ENCODE measurements at places on chromosomes 5 and 9. TPM values are rescaled to one million over a fixed set of nuclear protein-coding genes. Genes with fewer than 3 reads are reported as not detected.

Gene ATP10B
- 0.35 TPM for total RNA-seq

GRCh38 chr9:136593581-136593980 is 47.7 kb upstream of the NOTCH1 start:
- DNase-seq: no peak

- DNase-seq: peak; percentile 69
Measured at GRCh38 chr9:128911529-128912035, 9.2 kb upstream of the PHYHD1 start.

DNA sequence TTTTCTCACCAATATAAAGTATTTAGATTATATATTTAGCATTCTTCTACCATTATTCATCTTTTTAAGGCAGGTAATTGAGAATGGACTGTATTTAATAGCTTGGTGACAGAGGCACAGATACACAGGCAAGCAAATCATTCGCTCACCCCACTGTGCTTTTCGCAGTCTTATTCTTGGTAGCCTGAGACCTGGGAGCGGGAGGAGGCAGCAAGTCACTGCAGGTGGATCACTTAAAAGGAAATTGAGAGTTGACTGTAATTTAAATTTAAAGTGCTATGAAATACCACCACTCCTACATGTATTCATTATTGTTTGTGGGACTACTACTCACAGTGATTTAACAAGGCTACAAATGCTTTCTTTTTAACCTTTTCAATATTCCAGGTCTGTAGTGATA is 9.7 kb downstream of the RICTOR start:
- DNase-seq: no peak

Gene FOXI1
- total RNA-seq: not detected

GRCh38 chr5:89083791-89084190 is 200.8 kb upstream of the MEF2C start:
- no peak for DNase-seq

DNA sequence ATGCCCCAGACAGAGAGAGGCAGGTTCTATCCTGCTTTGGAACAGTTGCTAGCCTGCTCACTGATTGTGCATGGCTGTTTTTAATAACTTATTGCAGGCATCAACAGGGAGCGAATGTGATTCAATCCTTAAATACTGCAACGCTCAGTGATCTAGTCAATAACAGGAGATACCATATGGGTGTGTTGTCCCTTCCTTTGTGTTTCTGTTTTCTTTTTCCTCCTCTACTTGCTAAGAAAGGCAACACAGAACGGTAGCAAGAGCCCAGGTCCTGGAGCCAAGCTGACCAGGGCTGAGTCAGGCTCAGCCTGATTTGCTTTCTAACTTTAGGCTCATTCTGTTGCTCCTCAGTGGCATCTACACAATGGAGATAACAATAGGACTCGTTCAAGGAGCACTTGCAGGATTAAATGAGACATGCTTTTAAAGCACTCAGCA is 98.6 kb upstream of the EQTN start:
- no peak for DNase-seq

- no peak for DNase-seq
Measured at GRCh38 chr9:88237479-88237961, 99.2 kb upstream of the SPATA31C2 start.

Gene IL9
- not detected for total RNA-seq

DNA sequence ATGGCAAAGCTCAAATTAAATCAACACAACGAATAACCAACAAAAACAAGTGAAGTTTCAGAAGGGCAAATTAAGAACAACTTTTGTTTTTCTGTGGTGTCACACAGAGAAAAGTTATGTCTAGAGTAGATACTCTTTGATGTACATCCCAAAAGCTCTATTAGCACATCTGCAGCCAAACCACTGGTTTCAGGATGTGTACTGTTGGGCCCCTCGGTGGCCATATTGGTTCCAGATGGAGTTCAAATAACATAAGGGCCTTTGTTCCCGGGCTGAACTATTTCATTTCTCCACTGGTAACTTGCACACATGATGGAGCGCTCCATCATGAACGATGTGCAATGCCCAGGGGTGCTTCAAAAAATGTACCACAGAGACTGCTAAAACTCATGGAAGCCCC is 126.1 kb downstream of the SEMA5A start:
- DNase-seq: no peak

- no peak for DNase-seq
Measured at GRCh38 chr5:158344376-158344775, 485.4 kb upstream of the CLINT1 start.

DNA sequence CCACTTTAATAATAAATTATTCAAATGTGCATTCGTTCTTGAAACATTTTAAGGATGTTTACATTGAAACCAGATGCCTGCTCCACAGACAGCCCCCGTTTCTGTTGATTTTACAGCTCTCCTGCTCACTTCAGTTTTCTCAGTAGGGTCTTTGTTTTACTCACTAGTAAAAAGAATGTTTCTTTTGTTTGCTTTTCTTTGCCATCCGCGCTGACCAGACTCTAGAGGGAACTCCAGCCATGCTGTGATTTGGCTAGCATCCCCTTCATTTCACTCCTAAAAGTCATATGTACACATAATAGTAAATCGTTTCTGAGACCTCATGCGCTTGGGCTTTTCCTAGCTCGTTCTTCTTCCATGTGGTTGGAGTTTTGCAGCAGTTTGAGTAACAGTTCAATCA is 28.7 kb upstream of the PALM2AKAP2 start:
- DNase-seq: no peak

Gene RNF180
- 6.3 TPM for total RNA-seq

DNA sequence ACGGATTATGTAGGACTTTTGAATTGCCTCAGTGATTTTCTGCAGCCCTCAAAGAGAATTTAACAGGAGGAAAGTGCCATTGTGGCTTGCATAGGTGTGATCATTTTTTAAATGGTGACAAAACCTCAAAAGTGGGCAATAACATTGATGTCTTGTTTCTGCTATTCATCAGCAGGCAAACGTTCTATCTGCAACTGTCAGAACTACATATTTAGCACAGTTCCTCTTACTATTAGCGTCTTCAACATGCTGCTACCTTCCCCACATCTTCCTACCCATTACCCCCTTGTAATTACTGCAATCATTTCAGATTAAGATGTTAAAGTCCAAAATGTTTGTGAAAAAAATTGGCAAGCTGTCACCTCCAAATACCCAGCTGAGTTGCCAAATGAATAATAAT is 254.6 kb downstream of the SMARCA2 start:
- no peak for DNase-seq

DNA sequence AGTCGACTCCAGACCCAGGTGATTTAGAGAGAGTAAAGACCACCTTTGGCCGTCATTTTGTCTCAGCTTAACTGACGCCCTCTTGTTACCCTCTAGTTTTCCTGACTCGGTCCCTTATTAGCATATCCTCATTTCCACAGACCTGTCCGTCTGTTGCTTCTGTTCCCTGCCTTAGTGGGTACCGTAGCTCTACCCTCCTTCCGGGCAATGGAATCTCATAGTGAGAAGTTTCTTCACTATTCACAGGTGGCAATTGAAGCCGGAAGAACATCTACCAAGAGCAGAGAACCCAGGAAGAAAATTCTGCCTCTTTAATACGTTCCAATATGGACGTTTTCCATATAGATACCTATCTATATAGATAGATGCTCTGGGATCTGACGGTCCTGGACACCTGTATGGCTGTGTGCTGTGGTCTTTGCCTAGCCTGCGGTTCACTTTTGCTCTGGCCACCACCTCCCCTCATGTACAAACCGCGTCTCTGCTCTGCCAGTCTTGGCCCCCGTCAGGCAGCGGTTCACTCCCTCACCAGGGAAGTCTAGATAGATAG is 652 bp upstream of the TMEM161B start:
- DNase-seq: no peak

DNA sequence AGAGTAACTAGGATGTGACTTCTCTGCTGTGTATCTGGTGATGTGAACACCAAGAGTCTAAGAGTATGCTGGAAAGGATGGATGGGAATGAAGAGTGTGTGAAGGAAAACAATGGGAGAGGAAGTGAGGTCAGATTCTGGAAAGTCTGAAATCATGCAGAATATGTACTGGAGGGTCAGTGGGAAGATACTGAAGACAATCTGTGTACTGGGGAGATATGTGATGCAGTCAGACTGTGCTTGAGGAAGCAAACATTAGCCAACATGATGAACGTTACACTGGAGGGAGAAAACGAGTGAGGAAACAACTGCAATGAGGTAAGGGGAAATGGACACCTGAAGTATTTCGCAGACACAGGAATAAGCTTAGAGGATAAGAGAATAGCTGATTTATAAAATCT is 105.7 kb downstream of the NR3C1 start:
- DNase-seq: no peak

Gene FGF18
- total RNA-seq: not detected

GRCh38 chr5:103452666-103453065 is 109.9 kb downstream of the NUDT12 start:
- no peak for DNase-seq

- peak; percentile 47 for DNase-seq
Measured at GRCh38 chr9:86034863-86035734, 64.3 kb downstream of the GOLM1 start.

GRCh38 chr5:179421144-179421901 is 76.1 kb upstream of the ADAMTS2 start:
- no peak for DNase-seq

Gene PCDHB5
- total RNA-seq: 1.0 TPM

Gene IL7R
- total RNA-seq: 10.6 TPM

- no peak for DNase-seq
Measured at GRCh38 chr9:98993570-98993945, 49.9 kb downstream of the COL15A1 start.

DNA sequence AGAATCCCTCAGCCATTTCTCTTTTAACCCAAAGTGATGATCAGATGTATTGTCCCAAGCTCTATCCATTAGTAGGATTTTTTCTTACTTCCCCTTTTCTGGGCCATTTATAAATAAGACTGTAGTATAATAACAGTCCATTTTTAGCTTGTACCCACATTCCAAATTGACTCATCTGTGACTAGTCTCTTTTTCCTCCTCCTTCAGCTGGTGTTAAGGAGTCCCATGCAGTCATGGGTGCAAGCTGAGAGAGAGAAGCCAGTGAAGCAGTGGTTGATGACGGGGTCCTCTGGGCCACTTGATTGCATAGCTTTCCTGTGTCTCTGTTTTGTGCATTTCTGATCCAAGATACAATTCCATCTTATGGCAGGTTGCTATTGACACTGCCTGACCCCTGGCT is 476.0 kb upstream of the CD180 start:
- DNase-seq: no peak

Gene GPR150
- total RNA-seq: not detected

GRCh38 chr5:4212981-4213819 is 617.6 kb downstream of the IRX1 start:
- DNase-seq: no peak

- no peak for DNase-seq
Measured at GRCh38 chr5:167602067-167602466, 689.4 kb upstream of the WWC1 start.

DNA sequence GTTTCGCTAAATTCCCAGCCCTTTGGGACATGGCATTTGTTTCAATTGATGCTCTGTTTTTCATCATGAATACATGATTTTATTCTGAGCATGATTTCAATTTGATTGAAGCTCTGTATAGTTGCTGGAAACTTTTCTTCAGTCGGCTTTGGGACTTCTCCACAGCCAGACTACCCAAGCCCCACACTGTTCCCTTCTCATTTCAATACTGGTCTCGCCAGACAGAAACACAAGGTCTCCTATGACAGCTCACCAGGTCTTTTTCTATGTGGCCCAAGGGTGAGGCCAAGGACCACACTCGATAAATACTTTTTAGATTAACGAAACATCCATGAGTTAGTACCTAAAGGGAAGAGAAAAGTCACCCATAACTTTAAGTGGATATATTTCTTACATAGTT is 132.2 kb downstream of the ARL15 start:
- no peak for DNase-seq

Gene CTSV
- total RNA-seq: 10.7 TPM

DNA sequence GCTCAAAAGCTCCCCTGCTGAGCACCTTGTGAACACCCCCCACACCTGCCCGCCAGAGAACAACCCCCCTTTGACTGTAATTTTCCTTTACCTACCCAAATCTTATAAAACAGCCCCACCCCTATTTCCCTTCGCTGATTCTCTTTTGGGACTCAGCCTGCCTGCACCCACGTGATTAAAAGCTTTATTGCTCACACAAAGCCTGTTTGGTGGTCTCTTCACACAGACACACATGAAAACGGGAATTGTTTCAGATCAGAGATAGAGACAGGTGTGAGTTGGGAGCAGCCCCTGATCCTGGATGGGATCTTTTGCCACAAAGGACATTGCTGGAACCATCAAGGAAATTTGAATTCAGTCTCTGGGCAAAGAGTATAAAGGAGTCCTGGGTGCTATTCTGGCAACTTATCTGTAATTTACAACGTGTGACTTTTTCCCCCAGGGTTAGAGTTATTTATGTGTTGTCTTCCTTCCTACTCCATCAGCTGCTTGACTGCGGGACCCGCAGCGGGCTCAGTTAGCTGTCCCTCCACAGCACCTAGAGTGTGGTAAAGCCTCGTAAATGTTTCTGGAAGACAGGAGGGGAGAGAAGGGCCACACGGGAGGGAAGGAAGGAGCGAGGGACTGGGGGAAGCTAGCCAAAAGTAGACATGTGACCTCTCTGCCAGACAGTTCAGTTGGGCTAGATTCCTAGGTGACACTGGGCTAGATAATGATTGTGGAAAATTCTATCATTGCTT is 437.0 kb downstream of the ZNF608 start:
- no peak for DNase-seq

- no peak for DNase-seq
Measured at GRCh38 chr5:11153670-11154382, 392.8 kb upstream of the DAP start.

- DNase-seq: no peak
Measured at GRCh38 chr5:14594378-14595074, 12.9 kb downstream of the OTULINL start.

Gene PCDHGC3
- total RNA-seq: 50.8 TPM

DNA sequence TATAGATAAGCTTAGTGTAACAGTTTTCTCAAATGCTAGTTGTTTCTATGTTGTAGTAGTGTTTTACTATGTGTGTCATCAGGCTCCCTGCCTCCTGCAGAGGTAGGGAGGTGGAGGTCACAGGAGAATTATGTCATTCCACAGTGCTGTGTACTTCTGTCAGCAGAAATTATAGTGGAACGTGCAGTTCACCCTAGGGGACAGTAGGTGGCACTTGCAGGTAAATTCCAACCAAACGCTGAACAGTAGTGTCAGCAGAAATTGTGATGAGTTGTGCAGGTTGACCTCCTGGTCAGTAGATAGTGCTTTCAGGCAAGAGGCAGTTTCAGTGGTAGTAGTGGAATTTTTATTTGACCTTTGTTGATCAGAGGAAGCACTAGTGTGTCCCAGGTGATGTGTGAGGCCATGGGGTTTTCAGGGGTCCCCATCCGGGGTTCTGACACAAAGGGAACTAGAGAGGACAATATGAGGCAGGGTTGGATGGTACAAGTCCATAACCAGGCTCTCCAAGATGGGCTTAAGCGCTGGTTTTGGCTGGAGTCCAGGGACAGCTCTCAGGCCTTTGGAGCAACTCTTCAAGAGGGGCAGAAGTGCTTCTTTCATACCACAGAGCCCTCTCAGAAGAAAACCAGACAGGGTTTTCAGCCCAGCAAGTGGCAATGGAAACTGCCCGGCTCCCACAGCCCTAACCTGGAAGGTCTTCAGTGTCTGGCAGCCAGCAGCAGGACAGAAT is 402.9 kb downstream of the CYLC2 start:
- peak; percentile 59 for DNase-seq

- no peak for DNase-seq
Measured at GRCh38 chr5:5198135-5198534, 58.0 kb downstream of the ADAMTS16 start.

Gene S1PR3
- 34.8 TPM for total RNA-seq

Gene ANKRD18B
- total RNA-seq: 0.75 TPM

GRCh38 chr5:164742025-164742424 is 1236.6 kb downstream of the MAT2B start:
- peak; percentile 9 for DNase-seq

GRCh38 chr5:132820162-132820754 is 7.2 kb downstream of the SOWAHA start:
- peak; percentile 82 for DNase-seq

Gene ZNF608
- total RNA-seq: 20.8 TPM
